ENCODE measurements at places on chromosomes 2 and 18. TPM values are rescaled to one million over a fixed set of nuclear protein-coding genes. Genes with fewer than 3 reads are reported as not detected.

Gene ZBTB7C
- not detected for total RNA-seq

GRCh38 chr2:145068509-145068908, 548.6 kb upstream of the ZEB2 start:
- DNase-seq, result no peak
- no peak overlapping the region for H3K27ac ChIP-seq
- H3K27me3 ChIP-seq, result no peaks in the 10 kb centered on the region
- H3K36me3 ChIP-seq, result no peaks in the 10 kb centered on the region
- peaks cover 23% of the 10 kb centered on the region for H3K4me1 ChIP-seq

Gene FBLN7
- 0.11 TPM for total RNA-seq

- H3K4me3 ChIP-seq, result no peak overlapping the region
- DNase-seq, result peak; percentile 55
- no peaks in the 10 kb centered on the region for H3K36me3 ChIP-seq
- peaks cover 7% of the 10 kb centered on the region for H3K4me1 ChIP-seq
- H3K27ac ChIP-seq, result peak overlapping the region; percentile 30
Measured at GRCh38 chr18:40911582-40912254, 1043.3 kb upstream of the PIK3C3 start.

DNA sequence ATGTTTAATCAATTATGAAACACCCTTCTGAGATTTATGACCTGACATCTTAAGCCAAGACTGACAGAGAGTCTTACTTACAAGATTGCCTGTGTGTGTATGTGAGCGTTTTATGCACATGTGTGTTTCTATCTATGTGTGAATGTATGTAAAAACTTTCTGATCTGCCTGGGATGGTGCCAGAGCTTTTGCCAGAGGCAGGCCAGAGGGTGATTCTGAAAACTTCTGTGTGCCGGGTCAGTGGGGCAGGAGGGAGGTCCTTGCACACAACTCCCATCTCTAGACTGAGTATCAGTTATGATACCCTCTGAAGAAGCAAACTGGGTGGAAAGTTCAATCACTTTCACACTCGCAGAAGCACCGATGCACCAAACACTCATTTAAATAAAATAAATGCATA, 335.0 kb upstream of the NT5C1B start:
- no peaks in the 10 kb centered on the region for H3K27me3 ChIP-seq
- no peak overlapping the region for H3K4me3 ChIP-seq
- H3K27ac ChIP-seq, result peak overlapping the region; percentile 34

DNA sequence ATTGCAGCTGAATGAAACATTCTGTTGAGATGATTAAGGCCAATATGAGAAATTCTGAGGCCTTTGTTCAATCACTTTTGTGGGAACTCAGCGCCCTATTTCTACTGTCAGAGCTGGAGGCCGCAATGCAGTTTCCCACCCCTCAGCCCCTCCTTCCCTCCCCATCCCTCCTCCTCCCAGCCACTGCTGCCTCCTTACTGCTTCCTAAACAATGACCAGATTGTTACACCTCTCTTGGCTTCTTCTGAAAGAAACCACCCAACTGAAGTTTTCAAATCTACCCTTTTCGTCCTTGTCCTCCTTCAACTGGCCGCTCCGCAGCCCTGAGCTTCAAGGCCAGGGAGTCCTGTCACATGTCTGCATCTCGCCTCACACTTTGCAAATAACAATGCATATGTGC, 36.7 kb upstream of the MAPK4 start:
- H3K36me3 ChIP-seq, result no peaks in the 10 kb centered on the region
- DNase-seq, result no peak
- H3K27me3 ChIP-seq, result no peaks in the 10 kb centered on the region

DNA sequence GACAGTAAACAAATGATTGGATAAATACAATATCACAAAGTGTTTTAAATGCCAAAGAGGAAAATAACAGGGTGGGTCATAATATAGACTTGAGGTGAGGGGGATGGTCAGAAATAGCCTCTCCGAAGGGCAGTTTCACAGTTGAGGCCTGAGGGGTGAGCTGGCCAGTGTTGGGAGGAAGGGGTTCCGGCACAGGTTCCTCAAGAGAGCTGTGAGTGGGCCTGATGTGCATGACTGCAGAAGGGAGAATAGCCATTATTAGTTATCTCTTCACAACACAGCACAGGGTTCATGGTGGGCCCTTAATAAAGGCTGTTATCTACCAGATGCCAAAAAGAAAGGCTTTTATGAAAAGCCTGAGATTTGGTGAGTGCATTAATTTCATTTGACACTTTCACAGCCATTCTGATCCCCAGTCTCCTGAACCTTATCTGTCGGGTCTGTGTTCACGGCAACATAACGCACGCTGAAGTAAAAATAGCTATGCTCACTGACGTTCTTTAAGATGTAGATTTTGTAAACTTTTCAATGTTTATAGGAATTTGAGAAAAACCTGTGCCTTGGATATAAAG, 39.6 kb downstream of the POLR1A start:
- no peak overlapping the region for H3K4me3 ChIP-seq

All from GM23248 (cell line).